Inflammatory macrophage treated with lipopolysaccharide for 4 hours (primary cell): ENCODE measurements at places on chromosomes 11 and 22.
A peak's percentile ranks its signal among the peaks of the same experiment; 100 is the strongest.

DNA sequence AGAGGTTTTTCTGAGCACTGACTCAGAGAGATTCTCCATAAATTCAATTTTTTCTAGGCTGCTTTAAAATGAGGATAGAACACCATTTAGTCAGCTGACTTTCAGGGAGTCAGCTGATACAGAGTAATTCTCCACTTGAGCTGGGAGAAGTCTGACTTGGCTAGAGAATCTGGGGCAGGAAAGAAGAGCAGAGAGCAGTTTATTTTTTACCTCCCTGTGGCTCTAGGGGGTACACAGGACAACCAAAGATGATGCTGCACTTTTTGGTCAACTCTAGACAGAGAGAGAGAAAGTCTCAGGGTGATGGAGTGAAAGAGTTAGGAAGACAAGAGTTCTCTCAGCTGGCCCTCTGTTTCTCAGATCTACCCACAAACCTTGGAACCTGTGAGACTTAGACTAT lies 67.3 kb upstream of the EED start:
- peak; percentile 32 for DNase-seq

GRCh38 chr22:30245985-30246813 lies at the start of gene LIF:
LIF (minus strand) TSS chr22:30246759; CDS start chr22:30246695, 64 bp downstream.
- no peak for DNase-seq

GRCh38 chr22:44604455-44604854 lies 97.5 kb upstream of the PRR5 start:
- DNase-seq: no peak

DNA sequence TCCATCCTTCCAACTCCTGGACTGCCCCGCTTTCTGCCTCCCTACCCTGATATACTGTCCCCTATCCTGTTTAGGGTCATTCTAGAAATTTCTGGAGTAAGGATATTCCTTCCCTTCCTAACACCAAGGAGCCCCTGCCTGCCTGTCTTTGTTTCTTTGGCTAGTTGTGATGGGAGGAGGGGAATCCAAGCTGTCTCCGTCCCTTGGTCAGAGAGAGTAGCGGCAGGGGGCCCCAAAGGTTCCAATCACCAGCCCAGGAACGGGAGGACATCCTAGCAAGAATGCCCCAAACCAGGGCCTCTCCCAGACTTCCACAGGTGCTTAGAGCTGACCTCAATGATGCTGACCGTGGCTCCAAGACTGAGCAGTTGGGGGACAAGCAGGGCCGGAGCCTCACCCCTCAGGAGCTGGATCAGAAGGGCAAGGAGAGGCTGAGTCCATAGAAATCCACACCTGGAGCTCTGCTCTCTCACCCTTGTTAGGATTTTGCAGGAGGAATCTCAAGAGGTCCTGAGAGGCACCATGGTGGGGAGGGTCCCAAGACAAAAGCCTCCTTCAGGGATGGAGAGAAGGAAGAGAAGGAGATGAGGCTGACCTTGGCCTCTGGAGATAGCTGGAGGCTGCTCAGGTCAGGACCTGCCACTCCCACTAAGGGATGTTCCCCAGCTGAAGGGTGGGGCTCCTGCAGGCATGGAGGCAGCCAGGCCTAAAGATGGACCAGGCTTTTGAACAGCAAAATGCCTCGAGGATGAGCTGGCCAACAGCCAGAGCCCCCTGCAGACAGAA lies 13.6 kb downstream of the SLC22A12 start:
- DNase-seq: no peak
